ENCODE measurements at places on chromosomes 12 and 14.

GRCh38 chr12:52210925-52211650 lies 19.3 kb upstream of the KRT80 start:
- no peak for DNase-seq

DNA sequence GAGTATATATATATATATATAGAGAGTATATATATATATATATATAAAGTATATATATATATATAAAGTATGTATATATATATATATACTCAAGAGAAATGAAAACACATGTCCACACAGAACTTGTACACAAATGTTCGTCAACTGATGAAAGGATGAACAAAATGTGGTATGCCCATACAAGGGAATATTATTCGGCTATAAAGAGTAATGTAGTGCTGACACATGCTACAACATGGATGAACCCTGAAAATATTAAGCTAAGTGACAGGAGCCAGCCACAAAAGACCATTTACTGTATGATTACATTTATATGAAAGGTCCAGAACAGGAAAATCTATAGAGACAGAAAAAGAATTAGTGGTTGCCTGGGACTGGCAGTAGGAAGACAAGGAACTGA lies 19.5 kb downstream of the LIMA1 start:
- DNase-seq = no peak

GRCh38 chr12:59874781-59875180 lies 279.0 kb downstream of the SLC16A7 start:
- DNase-seq = no peak

GRCh38 chr12:96235484-96235826 lies 41.3 kb downstream of the ELK3 start:
- no peak for DNase-seq

- DNase-seq = no peak
These were observed 2.6 kb downstream of the BCL7A start for GRCh38 chr12:122024132-122024785.

DNA sequence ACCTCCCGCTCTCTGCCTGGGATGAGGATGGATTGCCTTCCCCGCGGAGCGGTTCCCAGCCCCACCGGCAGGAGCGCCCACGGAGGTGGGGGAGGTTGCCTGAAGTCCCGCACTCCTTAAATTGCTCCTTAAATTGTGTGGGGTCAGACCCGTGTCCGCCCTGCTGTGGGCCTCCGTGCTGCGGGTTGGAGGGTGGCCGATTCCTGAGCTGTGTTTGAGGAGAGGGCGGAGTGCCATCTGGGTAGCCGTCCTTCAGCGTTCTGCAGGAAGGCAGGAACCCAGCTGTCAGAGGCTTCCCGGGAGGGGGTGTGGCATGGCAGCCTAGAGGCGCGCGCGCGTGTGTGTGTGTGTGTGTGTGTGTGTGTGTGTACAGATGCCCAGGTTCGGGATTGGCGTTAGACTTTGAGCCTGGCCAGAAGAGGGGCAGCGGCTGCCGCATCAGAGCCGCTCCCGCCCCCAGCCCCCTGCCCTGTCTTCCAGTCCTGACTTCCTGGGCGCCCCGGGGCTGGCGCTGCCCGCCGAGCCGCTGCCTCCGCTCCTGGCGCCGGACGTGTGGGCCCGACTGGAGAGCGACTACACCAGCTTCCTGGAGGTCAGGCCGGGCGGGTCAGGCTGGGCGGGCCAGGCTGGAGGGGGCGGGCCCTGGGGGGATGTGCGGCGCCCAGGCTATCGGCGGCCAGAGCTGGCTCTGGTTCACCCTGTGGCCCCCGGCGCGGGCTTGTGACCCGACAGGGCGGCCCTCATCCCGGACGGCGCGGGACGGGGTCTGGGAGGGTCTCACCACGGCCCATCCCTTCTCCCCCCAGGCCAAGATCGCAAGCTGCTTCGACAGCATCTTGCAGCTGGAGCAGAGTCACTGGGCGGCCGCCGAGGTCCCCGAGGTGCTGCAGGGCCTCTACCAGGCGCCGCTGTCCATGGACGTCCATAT lies 9.2 kb downstream of the EXOC3L4 start:
- DNase-seq = no peak

DNA sequence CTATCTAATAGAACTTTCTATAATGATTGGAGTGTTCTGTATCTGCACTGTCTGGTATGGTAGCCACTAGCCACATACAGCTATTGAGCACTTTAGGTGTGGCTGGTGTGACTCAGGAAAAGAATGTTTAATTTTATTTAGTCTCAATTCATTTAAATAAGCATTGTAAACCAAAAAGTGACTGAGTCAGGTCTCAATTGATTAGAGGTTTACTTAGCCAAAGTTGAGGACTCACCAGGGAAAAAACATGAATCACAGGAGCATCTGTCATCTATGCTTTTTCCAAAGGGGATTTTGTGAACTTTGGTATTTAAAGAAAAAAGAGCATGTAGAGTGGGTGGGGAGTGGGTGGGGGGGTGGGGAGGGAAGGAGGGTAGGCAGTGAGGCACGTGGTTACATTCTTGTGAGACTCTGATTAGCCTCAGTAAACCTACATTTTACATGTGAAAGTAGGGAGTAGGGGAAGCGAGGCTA lies 473.1 kb downstream of the ATP23 start:
- DNase-seq = no peak
